ENCODE measurements at places on chromosomes 1 and 21. TPM values are rescaled to one million over a fixed set of nuclear protein-coding genes. Genes with fewer than 3 reads are reported as not detected.

- no peak for DNase-seq
Measured at GRCh38 chr1:64669098-64669675, 75.7 kb upstream of the RAVER2 start.

DNA sequence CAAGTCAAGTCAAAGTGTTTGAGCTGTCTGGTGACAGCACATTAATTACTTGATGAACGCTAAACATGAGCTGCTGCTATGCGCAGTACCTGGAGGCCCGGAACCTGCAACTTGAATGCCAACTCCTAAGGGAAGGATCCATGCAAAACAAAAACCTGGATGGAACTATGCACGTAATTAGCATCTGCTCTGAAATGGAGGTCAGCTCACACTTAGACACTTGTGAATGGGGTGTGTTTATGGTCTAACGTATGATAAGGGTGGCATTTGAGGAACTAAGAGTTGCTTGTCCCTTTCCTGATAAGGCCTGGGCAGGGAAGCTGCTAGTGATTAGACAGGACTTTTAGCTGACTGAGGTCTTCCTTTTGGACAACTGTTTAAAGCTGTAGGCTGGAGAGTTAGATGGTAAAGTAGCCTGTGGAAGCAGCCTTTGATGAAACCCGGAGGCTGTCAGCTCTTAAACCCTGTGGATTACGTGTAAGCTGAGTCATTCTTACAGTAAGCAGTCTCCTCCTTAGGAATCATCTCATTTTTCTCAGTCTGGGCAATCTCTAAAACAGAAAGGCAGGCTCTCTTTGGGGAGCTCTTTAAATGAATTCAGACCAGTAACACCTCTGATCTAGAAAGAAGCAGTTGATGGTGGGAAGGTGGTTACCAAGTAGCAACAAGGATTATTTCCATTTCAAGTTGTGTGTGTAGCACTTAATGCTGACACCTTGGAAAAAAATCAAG lies 6.8 kb downstream of the TENT5C start:
- DNase-seq = no peak

GRCh38 chr1:94974241-94974640 lies 47.3 kb upstream of the CNN3 start:
- DNase-seq = no peak

GRCh38 chr1:34871443-34872132 lies 12.0 kb upstream of the SMIM12 start:
- DNase-seq = no peak

DNA sequence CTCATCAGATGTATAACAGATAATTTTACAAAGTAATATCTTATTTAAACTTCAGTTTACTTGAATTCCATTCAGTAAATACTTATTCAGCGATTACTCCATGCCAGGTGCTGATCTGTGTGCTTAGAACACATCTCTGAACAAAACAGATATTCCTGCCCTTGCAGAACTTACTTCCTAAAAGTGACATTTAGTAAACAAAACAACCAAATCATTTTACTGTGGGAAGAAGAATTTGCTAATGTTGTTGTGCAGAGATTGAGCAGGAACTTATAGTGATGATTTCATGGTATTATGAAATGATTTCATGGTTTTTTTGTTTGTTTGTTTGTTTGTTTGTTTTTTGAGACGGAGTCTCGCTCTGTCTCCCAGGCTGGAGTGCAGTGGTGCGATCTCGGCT lies 39.3 kb upstream of the WLS start:
- DNase-seq = no peak

DNA sequence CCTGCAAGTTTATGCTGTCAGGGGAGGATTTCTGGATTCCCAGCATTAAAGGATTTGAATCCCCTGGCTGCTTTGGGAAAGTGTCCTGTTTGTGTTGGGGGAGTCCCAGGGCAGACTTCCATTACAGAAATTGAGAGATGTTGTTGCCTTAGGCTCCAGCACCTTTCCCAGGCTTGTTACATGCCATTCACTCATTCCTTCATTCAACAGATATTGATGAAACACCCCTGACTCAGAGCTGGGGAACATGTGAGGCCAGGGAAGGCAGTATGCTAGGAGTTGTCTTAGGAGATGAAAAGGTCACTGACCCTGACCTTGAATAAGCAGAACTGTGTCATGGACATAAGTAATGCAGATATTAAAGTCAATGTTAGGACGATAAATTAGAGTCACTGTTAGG lies 161.7 kb downstream of the NTMT2 start:
- DNase-seq = no peak

GRCh38 chr1:241888232-241888631 lies 40.2 kb downstream of the EXO1 start:
- DNase-seq = no peak

DNA sequence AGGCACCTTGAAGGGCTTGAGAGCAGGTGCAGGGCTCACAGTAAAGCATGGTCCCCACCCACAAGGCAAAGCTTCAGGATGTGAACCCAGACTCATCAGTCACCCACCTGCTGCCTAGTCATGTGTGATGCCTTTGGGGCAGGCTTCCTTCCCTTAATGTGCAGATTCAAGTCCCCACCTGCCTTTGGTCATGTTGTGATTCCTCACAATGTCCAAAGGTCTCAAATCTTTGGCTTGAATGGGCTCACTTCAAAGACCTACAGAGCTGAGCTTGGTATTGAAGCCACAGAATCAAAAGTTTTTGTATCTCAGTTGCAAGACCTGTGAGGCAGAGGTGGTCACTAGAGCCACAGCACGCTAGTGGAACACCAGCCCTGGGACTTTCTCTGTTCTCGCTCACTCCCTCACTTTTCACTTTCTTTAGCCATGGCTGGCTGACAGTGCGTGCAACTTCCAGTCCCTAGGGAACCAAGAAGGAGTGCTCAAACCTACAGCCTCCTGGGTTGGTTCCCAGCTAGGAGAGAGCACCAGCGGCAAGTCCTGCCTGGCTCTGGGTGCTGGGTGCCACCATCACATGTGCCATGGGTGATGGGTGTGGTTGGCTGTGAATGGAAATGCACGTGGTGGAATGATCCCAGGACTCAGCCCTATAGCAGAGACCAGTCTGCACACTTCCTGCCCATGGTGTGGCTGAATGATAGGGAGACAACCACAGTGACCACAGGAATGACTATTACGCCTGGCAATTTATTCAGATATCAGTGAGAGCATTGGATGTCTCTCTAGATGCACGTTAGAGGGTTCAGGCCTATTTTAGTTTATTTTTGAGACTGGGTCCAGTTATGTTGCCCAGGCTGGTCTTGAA lies 26.4 kb upstream of the CLIC6 start:
- DNase-seq = no peak

DNA sequence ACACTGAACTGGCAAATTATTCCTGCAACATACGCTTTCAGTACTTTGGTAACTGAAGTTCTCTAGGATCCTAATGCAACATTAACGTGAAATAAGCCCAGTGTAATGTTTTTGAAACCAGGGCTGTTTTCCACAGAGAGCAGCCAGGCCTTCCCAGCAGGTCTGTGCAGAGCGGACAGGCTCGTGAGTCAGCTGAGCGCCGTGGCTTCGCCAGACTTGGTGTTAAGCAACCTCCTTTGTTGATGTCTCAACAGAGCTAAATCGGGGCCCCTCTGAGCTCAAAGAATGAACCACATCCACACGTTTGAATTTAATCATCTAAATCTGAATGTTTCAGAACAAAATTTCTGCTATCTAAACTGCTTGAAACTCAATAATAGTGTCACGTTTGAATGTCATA lies 181.8 kb upstream of the FMN2 start:
- DNase-seq = no peak

GRCh38 chr1:168045311-168045710 lies 91.4 kb downstream of the GPR161 start:
- no peak for DNase-seq

GRCh38 chr1:54499360-54500106 lies 48.5 kb upstream of the ACOT11 start:
- peak; percentile 85 for DNase-seq

- DNase-seq = no peak
Measured at GRCh38 chr1:161219078-161219892, 4.1 kb downstream of the APOA2 start.

DNA sequence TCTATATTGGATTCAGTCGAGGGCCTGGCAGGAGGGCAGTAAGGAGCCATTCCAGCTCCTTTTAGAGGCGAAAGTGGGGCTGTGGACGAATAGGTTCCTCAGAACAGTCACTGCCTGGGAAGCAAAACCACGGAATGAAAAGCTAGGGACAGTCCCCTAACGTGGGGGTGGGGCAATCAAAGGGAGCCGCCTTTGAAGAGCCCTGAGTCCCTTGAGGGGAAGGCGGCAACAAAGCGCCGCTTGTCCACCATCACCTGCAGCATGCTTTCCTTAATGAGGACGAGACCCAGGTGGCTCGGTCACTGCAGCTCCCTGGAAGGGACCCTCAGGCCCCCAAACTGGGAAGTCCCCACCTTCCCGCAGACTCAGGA lies 184.7 kb downstream of the ETS2 start:
- peak; percentile 59 for DNase-seq

GRCh38 chr1:20903437-20903836 lies 116.3 kb upstream of the HP1BP3 start:
- no peak for DNase-seq

DNA sequence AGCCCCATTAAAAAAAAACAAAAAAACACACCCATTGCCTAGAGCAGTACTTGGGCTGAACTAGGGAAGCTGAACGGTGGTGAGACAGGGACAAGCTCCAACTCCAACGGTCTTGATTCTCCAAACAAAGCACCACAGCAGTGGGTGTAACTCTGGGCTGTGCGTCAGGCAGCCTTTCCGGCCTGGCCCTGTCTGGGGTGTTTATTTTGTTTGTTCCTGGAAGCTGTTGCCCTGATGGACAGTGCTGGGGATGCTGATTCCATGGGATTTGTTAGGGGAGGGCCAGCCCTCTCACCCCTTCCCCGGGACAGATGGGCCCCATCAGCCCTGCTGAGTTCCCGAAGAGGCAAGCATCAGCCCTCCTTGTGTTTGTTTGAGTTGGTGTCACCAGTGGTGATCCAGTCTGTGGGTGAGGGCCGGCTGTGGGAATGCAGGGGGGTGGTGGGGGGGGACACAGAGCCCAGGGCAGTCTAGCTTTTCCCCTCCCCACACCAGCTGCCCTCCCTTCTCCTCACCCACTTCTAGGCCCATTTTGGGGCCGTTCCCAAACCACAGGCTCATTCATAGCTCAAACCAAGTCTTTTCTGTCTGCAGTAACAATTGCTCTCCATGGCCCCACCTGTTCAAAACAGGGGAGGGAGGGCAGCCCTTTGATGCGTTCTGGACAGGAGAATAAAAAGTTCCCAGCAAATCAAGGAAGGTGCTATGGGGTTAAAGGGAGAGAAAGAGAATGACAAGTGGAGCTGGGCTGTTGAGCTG lies 4.5 kb downstream of the WNT2B start:
- peak; percentile 47 for DNase-seq

- peak; percentile 48 for DNase-seq
Measured at GRCh38 chr1:228900099-228900885, 165.0 kb downstream of the RHOU start.

- DNase-seq = no peak
Measured at GRCh38 chr1:212207118-212207517, 78.1 kb upstream of the PPP2R5A start.

DNA sequence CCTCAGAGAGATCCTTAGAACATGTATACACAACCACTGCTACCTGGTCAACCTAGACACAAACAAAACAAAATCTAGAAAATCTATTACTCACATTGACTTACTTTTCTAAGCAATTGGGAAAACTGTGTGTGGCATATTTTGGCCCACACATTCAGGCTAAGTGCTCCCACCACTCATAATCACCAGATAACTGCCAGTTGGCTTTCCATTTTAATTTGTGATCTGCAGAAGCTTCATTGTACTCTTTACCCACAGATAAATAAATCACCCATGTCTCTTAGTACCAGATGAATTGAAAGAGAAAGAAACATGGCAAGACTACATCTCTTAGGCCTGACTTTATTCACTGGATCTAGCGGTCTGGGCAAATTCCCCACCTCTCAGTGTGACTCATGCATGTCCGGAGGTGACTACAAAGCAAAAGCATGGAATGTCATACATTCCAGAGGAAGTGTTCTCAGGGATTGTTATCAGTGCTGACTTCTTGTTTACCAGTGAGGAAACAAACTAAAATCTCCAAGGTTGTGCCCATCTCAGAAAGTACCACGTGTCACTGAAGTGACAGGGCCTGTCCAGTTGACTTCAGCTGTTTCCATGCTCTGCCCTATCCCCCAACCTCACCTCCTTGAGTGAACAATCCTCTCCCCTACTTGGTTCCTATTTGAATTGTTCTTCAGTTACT lies 52.4 kb upstream of the BCL10 start:
- no peak for DNase-seq

- DNase-seq = peak; percentile 43
Measured at GRCh38 chr1:238063454-238063853, 172.7 kb upstream of the ZP4 start.

DNA sequence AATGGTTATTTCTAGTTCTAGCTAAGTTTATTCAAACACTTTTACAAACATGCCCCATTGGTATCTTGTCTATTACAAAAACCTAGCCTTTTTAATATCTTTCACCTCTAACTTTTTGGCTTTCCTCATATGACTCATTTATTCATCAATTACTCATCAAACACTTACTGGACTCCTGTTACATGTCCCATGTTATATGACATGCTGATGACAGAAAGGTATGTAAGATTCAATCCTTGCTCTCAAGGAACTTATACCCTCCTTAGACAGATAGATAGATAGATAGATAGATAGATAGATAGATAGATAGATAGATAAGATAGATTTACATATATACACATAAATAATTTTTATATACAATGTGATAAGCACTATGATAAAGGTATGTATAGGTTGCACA lies 33.9 kb upstream of the INSL5 start:
- no peak for DNase-seq

The GPN2 gene
- total RNA-seq = 28.8 TPM

The TIAM1 gene
- 30.0 TPM for total RNA-seq

The CLCA4 gene
- 0.13 TPM for total RNA-seq

The MEX3A gene
- 1.7 TPM for total RNA-seq

The ATXN7L2 gene
- 7.3 TPM for total RNA-seq

All from kidney (tissue), 22 donors.